ENCODE measurements at places on chromosomes 2 and 18. TPM values are rescaled to one million over a fixed set of nuclear protein-coding genes. Genes with fewer than 3 reads are reported as not detected.

- H3K36me3 ChIP-seq: no peaks in the 10 kb centered on the region
- no peaks in the 10 kb centered on the region for H3K27me3 ChIP-seq
- DNase-seq: no peak
- H3K4me1 ChIP-seq: no peaks in the 10 kb centered on the region
These were observed 193.8 kb downstream of the MGAT5 start for GRCh38 chr2:134447669-134448068.

DNA sequence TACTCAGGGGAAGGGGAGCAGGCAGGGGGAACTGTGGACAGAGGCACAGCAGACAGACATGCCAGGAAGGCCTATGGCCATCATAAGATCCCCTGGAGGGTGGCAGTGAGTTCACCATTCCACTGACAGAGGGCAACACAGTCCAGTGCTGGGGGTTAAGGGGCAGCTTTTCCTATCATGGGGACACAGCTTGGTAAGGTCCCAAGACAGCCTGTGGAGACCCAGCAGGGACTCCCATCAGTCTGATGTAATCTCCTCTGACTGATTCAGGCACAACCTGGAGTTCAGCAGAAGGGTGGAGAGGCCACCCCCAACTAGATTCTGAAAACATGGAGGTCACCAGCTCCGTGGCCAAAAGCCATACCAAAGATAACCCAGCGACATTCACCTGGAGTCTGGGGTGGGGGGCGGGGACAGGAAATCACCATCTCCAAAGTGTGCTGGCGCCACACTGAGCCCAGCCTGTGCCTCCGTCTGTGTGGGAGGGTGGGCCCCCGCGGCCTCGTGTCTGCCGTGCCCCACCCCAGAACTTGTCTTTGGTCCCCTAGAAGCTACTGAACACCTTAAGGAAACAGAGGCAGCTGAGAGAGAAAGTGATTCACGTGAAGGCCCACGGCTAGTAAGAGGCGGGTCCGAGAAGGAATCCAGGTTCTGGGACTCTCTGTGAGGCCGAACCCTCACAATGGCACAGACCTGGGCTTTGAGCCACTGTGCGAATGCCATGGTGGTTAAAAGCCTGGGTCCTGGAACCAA lies 28.6 kb downstream of the DNMT3A start:
- no peak overlapping the region for H3K27ac ChIP-seq
- no peaks in the 10 kb centered on the region for H3K27me3 ChIP-seq
- H3K4me1 ChIP-seq: peaks cover 7% of the 10 kb centered on the region
- DNase-seq: no peak
- no peaks in the 10 kb centered on the region for H3K36me3 ChIP-seq

- no peak overlapping the region for H3K27ac ChIP-seq
- no peaks in the 10 kb centered on the region for H3K27me3 ChIP-seq
- no peak overlapping the region for H3K4me3 ChIP-seq
- no peaks in the 10 kb centered on the region for H3K36me3 ChIP-seq
These were observed 69.5 kb upstream of the PELI1 start for GRCh38 chr2:64213532-64214275.

DNA sequence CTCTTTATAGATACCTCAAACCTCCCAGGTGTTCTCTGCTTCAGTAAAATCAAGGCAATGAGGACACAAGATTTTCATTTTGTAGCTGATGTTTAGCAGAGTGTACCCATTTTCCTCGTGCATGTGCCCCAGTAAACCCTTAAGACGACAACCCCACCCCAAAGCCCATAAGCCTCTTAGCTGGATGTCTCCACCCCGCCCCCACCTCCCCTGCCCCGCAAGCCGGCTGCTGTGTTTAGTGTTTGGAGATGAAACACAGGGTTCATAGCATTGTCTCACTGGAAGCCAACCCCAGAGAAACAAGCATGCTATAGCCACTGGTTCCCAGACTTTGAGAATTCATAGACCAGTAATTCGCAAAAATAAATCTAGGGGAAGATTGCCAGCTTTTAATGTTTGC lies 5.8 kb upstream of the SAG start:
- H3K27me3 ChIP-seq: no peaks in the 10 kb centered on the region
- no peak overlapping the region for H3K4me3 ChIP-seq
- DNase-seq: no peak
- no peaks in the 10 kb centered on the region for H3K4me1 ChIP-seq
- no peaks in the 10 kb centered on the region for H3K36me3 ChIP-seq

DNA sequence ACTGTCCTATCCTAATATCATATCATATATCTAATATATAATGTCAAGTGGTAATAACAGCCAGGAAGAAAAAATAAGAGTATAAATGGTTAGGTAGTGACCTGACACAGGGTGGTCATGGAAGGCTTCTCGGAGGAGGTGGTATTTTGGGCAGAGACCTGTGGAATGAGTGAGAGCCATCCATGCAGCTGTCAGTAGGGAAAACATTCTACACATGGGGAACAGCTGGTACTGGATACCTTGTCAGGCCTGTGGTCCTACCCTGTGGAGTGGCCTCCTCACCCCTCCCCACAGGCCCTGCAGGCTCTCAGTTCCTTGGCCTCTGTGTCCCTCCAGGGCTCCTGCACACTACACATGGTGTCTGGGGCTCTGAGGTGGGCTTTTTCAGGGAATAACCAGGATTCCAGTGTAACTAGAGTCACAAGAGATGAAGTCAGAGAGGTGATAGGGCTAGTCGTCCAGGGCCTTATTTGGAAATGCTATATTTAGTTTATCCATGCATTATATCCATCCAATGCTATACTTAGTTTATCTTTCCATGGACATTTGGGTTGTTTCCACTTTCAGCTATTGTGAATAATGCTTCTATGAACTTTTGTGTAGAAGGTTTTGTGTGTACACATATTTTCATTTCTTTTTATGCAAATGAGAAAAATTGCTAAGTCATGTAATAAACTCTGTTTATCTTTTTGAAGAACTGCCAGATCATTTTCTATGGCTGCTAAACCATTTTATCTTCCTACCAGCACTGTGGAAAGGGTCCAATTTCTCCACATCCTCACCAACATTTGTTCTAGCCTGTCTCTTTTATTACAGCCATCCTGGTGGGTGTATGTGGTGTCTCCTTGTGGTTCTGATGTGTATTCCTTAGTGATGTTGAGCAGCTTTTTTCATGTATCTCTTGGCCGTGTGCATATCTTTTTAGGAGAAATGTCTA lies 75.6 kb downstream of the TPGS2 start:
- no peak for DNase-seq
- H3K27me3 ChIP-seq: no peaks in the 10 kb centered on the region
- H3K36me3 ChIP-seq: no peaks in the 10 kb centered on the region
- H3K4me1 ChIP-seq: no peaks in the 10 kb centered on the region
- no peak overlapping the region for H3K27ac ChIP-seq

GRCh38 chr2:238240757-238241711 lies 1.2 kb upstream of the HES6 start:
- DNase-seq: no peak
- H3K4me3 ChIP-seq: peak overlapping the region; percentile 66
- no peaks in the 10 kb centered on the region for H3K4me1 ChIP-seq
- H3K27me3 ChIP-seq: no peaks in the 10 kb centered on the region

- H3K27me3 ChIP-seq: no peaks in the 10 kb centered on the region
- no peak overlapping the region for H3K27ac ChIP-seq
- DNase-seq: no peak
- no peaks in the 10 kb centered on the region for H3K36me3 ChIP-seq
- H3K4me3 ChIP-seq: no peak overlapping the region
These were observed 505.6 kb upstream of the SLC8A1 start for GRCh38 chr2:40957508-40957907.

GRCh38 chr2:237505188-237505939 lies 18.3 kb downstream of the MLPH start:
- no peaks in the 10 kb centered on the region for H3K36me3 ChIP-seq
- DNase-seq: no peak
- no peak overlapping the region for H3K27ac ChIP-seq
- no peak overlapping the region for H3K4me3 ChIP-seq

DNA sequence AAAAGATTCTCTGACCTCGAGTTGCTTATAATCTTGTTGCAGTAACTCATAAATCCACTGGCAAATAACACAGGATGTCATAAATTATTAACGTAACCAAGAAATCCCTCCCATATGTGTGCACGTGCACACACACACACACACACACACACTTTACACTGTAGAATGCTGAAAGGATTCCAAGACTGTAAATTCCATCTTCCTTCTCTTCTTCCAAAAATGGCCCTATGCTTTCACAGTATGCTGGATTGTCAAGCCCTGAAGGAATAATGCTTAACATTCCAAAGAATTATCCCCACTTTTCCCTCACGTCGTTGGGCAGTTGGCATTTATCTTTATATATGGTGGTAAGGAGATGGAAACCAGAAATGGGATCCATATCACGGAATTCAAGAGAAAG lies 117.5 kb upstream of the CRIM1 start:
- no peak overlapping the region for H3K27ac ChIP-seq
- H3K27me3 ChIP-seq: no peaks in the 10 kb centered on the region
- no peak for DNase-seq
- no peaks in the 10 kb centered on the region for H3K4me1 ChIP-seq

DNA sequence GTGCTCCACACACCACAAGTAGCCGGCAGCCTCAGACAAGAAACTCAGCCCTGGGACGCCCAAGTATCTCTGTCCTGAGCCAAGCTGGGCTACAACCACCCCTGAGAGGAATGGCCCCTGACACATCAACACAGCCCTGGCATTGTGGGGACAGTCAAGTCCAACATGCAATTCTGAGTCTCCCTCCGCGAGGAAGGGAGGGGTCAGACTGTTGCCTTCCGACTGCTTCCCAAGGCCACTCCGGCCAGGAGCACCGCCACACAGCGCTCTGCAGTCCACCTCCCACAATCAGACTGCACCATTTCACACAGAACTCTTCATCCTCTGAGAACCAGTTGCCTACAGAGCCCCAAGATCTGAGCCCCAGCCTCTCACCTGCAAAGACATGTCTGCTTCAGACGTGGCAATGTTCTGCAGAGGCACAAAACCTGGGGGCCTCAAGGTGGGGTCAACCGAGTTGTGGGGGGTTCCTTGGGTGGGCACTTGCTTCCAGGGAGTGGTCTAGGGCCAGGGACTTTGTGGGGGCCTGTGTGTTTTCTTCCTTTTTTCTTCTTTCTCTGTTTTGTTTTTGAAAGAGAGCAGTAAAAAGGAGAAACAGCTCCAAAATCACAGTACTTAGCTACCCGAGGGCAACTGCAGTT lies 76.7 kb upstream of the SALL3 start:
- no peak overlapping the region for H3K27ac ChIP-seq
- DNase-seq: no peak
- H3K4me3 ChIP-seq: no peak overlapping the region
- no peaks in the 10 kb centered on the region for H3K36me3 ChIP-seq
- H3K27me3 ChIP-seq: peaks cover 13% of the 10 kb centered on the region

DNA sequence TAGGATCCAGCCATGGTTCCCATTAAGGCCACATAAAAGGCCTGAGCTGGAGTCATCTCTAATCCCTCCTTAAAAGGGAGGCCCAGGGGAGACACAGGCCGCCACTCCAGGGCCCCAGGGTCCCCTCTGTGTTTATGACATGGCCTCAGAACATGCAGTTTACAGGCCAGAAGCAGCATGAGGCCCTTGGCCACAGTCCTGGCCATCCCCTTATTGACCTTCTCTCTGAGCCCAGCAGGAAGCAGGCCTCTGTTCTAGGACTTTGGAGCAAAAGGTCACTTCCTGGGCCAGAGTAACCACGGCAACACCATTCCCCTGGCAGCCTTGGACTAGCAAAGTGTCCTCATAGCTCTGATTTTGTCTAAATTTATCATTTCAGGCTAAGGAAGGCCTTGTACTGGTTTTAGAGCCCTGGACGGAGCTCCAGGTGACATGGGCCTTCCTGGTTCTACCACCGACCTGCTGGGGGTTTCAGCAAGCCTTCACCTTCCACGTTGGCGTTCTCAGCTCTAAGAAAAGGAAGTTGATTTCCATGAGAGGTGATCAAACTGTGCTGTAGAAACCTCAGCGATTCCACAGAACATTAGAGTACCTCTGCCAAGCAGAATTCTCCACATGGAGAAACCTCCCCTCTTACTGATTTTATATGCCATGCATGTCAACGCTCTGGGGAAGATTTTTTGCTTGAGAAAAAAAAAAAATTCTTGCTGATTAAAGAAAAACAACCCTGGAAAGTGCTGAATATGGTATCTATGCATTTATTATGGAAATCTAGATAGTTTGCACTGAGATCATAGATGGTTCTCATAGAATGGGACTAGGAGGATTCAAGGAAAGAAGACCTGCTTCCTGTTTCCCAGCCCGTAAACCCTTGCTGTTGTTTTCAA lies 53.7 kb downstream of the HS1BP3 start:
- H3K27me3 ChIP-seq: no peaks in the 10 kb centered on the region
- H3K36me3 ChIP-seq: no peaks in the 10 kb centered on the region
- no peak overlapping the region for H3K4me3 ChIP-seq
- 0 out of 2 replicates have a peak overlapping the region, but pooled peaks have one; percentile 12 for H3K27ac ChIP-seq
- DNase-seq: no peak
- peaks cover 32% of the 10 kb centered on the region for H3K4me1 ChIP-seq

GRCh38 chr2:39593439-39594393 lies 72.0 kb upstream of the TMEM178A start:
- H3K4me3 ChIP-seq: no peak overlapping the region
- H3K4me1 ChIP-seq: no peaks in the 10 kb centered on the region
- DNase-seq: peak; percentile 18
- H3K27me3 ChIP-seq: no peaks in the 10 kb centered on the region
- no peaks in the 10 kb centered on the region for H3K36me3 ChIP-seq

- H3K27ac ChIP-seq: no peak overlapping the region
- H3K4me1 ChIP-seq: no peaks in the 10 kb centered on the region
- no peak for DNase-seq
- no peaks in the 10 kb centered on the region for H3K36me3 ChIP-seq
- no peak overlapping the region for H3K4me3 ChIP-seq
These were observed 349.7 kb upstream of the ST6GAL2 start for GRCh38 chr2:107235491-107236254.

DNA sequence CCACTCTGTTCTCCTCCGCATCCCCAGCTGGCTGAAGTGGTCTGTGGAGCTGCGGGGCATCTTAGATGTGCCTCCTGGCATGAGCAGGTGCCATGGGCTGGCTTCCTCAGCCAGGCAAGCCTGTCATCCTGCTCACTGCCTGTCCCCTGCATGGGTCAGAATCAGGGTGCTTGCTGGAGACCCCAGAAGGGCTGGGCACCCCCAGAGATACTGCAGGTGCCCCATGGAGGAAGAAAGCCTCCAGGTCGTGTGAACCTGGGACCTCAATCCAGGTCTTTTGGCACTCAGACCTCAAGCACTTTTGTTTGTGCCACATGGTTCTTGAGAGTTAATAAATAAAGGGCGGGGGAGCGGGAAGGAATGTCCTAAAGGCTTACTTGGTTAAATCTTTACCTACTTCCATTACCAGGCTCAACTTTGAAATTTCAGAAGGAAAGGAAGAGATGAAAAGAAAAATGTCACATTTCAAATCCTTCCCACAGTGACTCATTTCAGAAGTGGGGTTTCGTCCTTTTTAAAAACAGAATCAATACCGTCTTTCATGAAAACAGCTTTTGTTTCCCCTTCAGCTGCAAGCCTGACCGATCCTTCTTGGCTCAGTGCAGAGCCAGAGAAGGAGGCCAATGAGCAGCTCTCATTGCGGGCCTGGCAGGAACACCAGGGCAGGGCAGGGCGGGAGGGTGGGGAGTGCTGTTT lies 69.9 kb downstream of the RHOB start:
- no peak overlapping the region for H3K4me3 ChIP-seq
- no peak overlapping the region for H3K27ac ChIP-seq
- no peak for DNase-seq
- no peaks in the 10 kb centered on the region for H3K27me3 ChIP-seq

The MARCO gene
- 0.26 TPM for total RNA-seq

The STPG4 gene
- total RNA-seq: 0.36 TPM

The IL36RN gene
- not detected for total RNA-seq

The ZRANB3 gene
- 11.7 TPM for total RNA-seq
